ENCODE measurements at places on chromosomes 5 and 9.

DNA sequence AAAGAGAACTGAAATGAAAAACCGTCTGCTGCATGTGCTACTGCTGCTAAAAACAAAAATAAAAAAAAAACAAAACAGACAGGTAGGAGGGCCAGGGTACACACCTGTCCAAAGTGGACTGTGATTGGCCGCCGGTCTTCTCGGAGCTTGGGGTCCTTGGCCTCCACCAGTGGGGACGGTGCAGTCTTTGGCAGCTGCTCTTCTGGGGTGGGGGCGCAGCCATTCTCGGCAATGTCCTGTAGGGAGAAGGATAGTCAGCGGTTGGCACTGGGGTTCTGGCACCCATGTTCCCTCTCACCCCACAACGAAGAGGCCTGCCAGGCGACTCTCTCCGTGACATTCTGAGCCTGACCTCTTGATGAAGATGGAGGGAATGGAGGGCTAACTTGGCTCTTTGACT is 84.3 kb downstream of the CRB2 start:
- no peak for DNase-seq
- H3K4me3 ChIP-seq = no peak overlapping the region
- H3K27ac ChIP-seq = no peak overlapping the region
- H3K36me3 ChIP-seq = peaks cover 17% of the 10 kb centered on the region
- no peaks in the 10 kb centered on the region for H3K27me3 ChIP-seq
- H3K4me1 ChIP-seq = no peaks in the 10 kb centered on the region

GRCh38 chr5:90852531-90852930 is 293.9 kb downstream of the ADGRV1 start:
- H3K36me3 ChIP-seq = no peaks in the 10 kb centered on the region
- H3K27me3 ChIP-seq = no peaks in the 10 kb centered on the region
- H3K27ac ChIP-seq = no peak overlapping the region
- no peak for DNase-seq

DNA sequence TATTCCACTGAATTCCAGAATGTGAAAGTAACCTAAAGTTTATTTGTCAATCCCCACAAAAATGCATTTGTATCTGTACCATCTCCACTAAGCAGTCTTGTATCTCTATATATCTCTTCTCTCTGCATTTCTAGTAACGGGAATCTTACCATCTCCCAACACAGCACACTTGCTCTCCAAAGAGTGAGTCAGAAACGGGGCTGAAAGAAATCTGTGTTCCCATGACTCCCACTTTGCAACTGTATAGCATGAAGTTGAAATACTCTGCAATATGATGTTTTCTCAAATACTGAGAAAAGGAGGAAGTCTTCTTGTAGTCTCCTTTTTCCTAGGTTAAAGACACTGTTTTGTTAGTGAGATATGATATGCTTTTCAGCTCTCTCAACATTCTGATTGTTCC is 848.8 kb upstream of the ACO1 start:
- H3K27ac ChIP-seq = no peak overlapping the region
- no peaks in the 10 kb centered on the region for H3K4me1 ChIP-seq
- no peak overlapping the region for H3K4me3 ChIP-seq
- DNase-seq = no peak

- H3K27ac ChIP-seq = no peak overlapping the region
- H3K36me3 ChIP-seq = no peaks in the 10 kb centered on the region
- no peak overlapping the region for H3K4me3 ChIP-seq
- no peak for DNase-seq
- no peaks in the 10 kb centered on the region for H3K27me3 ChIP-seq
- H3K4me1 ChIP-seq = no peaks in the 10 kb centered on the region
Measured at GRCh38 chr5:35120715-35121114, 73.0 kb upstream of the AGXT2 start.

GRCh38 chr9:15010581-15010980 is 100.4 kb upstream of the FREM1 start:
- H3K27me3 ChIP-seq = no peaks in the 10 kb centered on the region
- H3K4me3 ChIP-seq = no peak overlapping the region
- no peaks in the 10 kb centered on the region for H3K36me3 ChIP-seq

DNA sequence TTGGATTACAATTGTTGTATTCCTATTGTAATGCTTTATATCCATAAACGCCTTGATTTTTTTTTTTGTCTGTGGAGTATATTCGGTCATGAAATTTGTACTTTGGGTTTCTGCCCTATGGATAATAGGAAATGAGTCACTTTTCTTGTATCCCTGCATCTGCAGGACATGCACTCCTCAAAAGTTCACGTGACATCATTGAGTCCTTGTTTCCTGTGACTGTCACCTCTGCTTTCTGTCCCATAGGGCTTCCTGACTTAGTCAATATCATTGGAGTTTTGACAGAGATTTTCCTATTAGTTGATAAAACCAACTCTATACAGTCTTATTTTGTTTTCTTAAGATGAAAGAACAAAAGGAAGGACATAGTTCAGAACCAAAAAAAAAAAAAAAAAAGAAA is 356.3 kb downstream of the MAT2B start:
- H3K4me1 ChIP-seq = no peaks in the 10 kb centered on the region
- H3K27me3 ChIP-seq = no peaks in the 10 kb centered on the region
- no peak overlapping the region for H3K4me3 ChIP-seq
- no peaks in the 10 kb centered on the region for H3K36me3 ChIP-seq
- no peak for DNase-seq

GRCh38 chr5:6792911-6793471 is 79.8 kb downstream of the TENT4A start:
- H3K27me3 ChIP-seq = no peaks in the 10 kb centered on the region
- no peak overlapping the region for H3K4me3 ChIP-seq
- H3K36me3 ChIP-seq = no peaks in the 10 kb centered on the region

DNA sequence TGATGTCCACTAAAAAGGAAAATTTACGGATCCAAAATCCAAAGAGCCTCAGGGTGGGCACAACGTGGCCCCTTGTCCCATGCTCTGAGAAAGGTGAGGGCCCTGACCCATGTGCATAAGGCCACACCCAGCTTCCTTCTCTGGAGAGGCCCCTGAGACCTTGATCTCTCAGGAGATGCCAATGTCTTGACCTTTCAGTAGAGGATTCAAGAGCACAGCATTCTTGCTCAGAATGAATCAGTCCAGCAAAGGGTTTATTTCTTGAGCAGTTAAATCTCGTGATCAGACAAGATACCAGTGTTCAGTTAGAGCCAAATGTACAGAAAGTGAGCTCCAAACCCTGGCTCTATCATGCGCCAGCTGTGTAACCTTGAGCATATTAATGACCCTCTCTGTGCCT is 115.9 kb upstream of the DAPK1 start:
- no peaks in the 10 kb centered on the region for H3K27me3 ChIP-seq
- no peak overlapping the region for H3K27ac ChIP-seq
- DNase-seq = no peak
- H3K4me1 ChIP-seq = no peaks in the 10 kb centered on the region

GRCh38 chr5:14342306-14342705 is 199.2 kb downstream of the TRIO start:
- no peak overlapping the region for H3K4me3 ChIP-seq
- peaks cover 7% of the 10 kb centered on the region for H3K4me1 ChIP-seq
- peaks cover 8% of the 10 kb centered on the region for H3K36me3 ChIP-seq
- no peak overlapping the region for H3K27ac ChIP-seq
- no peak for DNase-seq
